Vagina (tissue), 2 donors: ENCODE measurements at places on chromosomes 11 and 22.
A peak's percentile ranks its signal among the peaks of the same experiment; 100 is the strongest.

DNA sequence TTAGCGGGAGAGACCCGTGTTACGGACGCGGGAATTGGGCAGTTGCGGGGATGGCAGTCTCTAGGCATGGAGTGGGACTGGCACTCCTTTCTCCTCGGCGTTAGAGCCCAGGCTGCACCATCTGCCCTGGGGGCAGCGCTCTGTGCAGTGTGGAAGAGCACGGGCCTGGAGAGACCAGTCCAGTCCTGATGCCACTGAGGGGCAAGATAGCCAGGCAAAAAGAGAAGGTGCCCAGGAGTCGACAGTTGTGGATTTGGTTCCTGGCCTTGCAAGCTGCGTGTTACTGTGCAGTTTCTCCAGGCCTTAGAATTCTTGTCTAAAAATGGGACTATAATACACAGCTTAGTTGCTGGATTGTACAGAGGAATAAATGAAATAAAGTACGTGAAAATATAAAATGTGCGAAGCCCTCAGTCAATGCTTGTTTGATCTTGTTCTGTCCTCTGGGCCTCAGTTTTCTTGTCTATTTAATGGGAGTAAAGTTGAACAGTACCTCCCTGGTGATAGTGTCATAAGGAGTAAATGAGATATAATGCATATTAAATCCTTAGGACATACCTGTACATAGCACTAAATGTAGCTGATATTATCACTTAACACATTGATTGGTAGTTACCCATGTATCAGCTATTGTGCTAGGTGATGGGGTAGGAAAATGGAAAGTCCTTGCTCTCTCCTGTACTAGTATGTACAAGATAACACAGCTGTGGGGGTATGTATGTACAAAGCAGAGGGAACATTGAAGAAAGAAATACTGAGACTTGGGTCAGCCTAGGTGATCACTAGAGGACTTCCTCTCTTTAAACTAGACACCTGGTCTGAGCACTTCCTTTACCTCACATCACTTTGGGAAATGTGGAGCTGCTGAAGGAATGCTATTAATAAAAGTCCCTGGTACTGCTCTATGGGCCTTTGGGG lies 1.2 kb downstream of the ATXN10 start:
- DNase-seq: no peak

GRCh38 chr11:116610190-116610589 lies 162.6 kb downstream of the BUD13 start:
- peak; percentile 90 for DNase-seq

GRCh38 chr11:94788396-94788795 lies 20.2 kb downstream of the AMOTL1 start:
- no peak for DNase-seq

DNA sequence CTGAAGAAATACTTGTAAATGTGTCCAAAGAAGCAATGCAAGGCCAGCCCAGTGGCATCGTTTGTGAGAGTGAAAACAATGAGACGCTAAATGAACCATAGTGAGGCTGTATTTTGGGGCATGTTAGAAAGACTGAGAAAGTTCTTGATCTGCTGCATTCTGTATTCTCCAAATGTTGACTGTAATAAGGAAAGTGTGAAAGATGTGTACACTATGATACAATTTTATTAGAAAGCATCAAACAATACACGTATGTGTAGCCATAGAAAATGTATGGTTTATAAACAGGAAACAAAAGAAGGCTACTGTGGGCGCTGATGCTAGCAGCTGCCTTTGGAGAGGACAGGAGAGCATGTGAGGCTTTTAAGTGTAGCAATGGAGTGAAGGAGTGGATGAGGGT lies 233.5 kb upstream of the E2F8 start:
- no peak for DNase-seq

DNA sequence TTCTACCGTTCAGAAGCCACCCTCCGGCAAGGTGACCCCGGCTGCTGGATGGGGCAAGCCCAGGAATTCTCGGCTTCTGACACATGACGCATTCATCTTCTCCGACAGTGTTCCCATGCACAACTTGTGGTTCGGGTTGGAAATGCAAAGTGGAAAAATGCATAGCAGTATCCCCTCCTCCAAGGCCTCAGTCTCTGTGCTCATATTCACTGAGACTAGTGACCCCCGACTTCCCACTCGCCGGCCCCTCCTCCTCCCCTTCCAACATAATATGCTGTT lies 70.0 kb upstream of the NTM start:
- DNase-seq: no peak

DNA sequence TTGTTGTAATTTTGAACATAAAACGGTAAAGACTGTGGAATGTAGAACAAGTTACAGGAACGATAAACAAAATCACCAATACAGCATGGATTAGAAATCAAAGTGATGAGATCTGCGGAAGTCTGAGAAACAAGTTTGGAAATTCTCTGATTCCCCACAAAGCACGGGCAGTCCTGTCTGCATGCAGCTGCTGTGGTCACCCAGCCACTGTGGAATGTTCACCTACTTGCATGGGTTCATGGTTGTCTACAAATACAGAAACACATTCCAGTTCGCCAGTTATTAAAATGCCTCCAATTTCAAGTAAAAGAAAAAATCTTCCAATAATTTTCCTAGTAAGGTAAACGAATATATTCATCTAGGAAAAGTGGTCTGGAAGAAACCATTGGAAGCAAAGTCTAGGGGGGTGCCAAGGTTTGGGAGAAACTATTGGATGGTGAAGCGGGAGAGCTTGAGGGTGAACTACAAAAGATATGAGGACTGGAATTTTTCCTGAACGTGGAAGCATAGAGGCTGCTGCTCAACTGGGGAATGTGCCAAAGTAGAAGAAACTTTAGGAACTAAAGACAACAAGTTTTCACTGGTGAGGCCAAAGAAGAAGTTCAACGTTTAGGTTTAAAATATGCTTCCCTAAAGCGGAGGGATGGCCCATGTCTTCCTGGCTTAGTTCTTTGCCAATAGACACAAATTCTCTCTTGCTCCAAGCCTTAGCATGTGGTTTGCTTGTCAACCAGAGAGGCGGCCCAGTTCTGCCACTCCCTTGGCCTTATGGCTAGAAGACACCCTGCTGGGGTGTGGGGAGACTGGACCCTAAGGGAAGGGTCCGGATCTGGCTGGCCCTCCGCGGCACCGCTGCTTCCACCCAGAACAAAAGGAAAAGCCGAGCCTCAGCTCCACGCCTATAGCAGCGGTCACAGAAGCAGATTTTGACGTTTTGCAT lies 70.2 kb downstream of the CTTN start:
- DNase-seq: no peak

DNA sequence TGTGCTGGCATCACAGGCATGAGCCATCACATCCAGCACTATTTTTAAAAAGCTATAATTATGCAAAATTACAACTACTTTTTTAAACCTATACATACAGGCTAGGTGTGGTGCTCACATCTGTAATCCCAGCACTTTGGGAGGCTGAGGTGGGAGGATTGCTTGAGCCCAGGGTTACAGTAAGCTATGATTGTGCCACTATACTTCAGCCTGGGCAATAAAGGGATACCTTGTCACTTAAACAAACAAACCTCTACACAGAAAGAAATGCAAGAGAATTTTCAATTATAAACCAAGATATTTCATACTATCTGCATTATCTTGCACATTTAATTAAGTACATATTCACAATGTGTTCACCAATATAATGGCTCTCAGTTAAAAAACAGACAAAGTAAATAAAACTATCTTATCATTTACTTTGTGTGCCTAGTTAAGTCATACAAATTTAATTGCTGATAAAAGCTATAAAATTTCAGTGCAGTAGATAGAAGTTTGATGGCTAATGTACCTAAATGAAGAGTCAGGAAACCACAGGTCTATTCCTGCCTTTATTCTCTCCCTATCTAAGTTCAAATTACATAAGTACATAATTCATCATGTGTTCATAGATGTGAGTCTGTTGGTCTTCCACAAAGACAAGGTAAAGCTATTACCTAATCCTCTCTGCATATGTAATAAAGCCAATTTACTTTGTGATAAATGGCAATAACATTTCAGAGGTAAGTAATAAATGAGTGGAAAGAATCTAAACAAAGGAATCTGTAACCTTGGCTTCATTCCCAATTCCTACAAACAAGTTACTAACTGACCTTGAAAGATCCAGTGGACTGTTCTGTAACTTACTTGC lies 9.0 kb upstream of the RDX start:
- no peak for DNase-seq
